Suppressor macrophage (primary cell): ENCODE measurements at places on chromosomes 2 and 18.
A peak's percentile ranks its signal among the peaks of the same experiment; 100 is the strongest.

- DNase-seq: no peak
These were observed 88.9 kb upstream of the RBBP8 start for GRCh38 chr18:22844190-22844589.

GRCh38 chr2:159026170-159026569 is 57.7 kb downstream of the TANC1 start:
- DNase-seq: peak; percentile 23

GRCh38 chr2:142290931-142291330 is 160.1 kb upstream of the LRP1B start:
- no peak for DNase-seq

GRCh38 chr2:16722677-16723076 is 57.0 kb upstream of the CYRIA start:
- DNase-seq: no peak

GRCh38 chr18:60892441-60892840 is 440.8 kb upstream of the CDH20 start:
- DNase-seq: no peak

- DNase-seq: no peak
These were observed 167.1 kb downstream of the RPRM start for GRCh38 chr2:153311432-153311831.

DNA sequence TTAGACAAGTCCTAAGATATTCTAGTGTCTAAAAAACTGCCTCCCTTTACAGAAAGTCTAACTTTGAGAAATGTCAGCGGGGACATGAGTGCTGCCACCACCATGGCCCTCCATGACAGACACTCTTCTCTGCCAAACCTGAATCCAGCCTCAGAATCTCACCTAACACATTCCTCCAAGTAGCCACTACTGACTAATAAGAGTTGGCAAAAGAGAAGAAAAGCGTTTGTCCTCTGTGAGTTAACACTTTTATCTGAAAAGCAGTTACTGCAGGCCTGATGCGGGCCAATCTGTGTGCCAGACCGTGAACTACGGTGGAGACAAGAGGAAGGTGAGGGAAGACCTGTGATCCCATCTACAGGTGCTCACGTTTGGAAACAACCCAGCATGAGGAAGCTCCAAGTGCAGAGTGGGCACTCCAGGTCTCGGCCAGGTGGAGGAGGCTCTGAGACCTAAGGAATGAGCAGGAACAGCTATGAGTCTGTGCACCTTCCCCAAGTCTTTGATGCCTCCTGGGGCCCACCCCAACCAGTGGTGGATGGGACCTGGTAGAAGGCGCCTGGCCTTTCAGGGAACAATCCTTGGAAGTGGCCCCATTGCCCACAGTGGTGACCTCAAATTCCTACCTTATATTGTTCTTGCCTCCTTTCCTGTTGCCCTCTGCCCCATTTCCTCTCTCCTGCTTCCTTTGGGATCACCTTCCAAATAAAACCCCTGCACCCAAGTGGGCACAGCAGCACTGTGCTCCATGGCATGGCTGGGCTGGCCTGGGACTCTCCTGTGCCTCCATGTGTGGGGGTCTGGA is 91.6 kb downstream of the BIN1 start:
- DNase-seq: no peak

GRCh38 chr2:24210106-24210455 is 35.2 kb downstream of the FAM228A start:
- no peak for DNase-seq

GRCh38 chr18:33369711-33370449 is 70.6 kb downstream of the CCDC178 start:
- no peak for DNase-seq

- no peak for DNase-seq
These were observed 86.7 kb upstream of the SLC39A10 start for GRCh38 chr2:195570329-195570728.

- DNase-seq: no peak
These were observed 104.7 kb upstream of the NABP1 start for GRCh38 chr2:191573216-191573615.

GRCh38 chr2:231684314-231685223 is 23.8 kb upstream of the PTMA start:
- DNase-seq: no peak

GRCh38 chr2:217398860-217399259 is 539.0 kb upstream of the TNP1 start:
- peak; percentile 75 for DNase-seq

DNA sequence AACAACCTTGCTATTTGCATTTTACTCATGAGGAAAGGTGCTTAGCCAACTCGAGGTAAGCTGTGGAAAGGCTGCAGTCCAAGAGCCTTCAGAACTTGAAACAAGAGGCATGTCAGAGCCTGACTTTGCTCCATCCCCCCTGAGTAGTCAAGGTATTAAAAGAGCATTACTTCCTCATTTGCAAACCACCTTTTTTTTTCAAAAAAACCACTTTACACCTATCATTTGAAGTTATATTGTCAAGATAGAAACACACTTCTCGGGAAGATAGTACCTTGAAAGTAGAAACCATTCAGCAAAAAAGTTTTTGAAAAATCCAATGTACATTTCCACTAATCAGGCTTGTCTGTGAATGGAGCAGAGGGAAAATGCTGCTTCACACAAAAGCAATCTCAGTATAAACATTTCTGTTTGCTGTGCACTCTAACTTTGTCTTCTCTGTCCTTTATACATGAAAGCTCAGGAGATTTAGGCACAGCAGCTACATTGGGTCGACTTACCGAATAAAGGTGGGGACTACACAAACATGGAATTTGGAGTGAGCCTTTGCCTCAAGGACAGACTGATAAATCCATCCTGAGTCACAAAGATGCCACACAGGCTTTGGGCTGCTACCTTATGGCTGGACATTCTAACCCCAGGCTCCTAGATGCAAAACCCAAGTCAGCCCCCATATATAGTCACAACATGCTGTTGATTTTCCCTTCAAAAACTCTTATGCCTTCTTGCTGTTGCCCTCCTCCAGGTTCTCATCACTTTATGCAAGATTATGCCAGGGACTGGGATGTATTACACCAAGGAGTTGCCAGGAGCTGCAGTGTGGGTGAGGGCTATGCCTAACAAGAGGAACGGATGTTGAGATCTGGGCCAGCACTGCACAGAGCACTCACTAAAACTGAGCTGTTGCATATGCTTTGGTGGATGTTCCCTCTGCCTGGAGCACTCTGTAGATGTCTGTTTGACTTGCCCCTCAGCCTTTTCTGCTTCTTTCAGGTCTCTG is 41.4 kb upstream of the EML4 start:
- peak; percentile 57 for DNase-seq

DNA sequence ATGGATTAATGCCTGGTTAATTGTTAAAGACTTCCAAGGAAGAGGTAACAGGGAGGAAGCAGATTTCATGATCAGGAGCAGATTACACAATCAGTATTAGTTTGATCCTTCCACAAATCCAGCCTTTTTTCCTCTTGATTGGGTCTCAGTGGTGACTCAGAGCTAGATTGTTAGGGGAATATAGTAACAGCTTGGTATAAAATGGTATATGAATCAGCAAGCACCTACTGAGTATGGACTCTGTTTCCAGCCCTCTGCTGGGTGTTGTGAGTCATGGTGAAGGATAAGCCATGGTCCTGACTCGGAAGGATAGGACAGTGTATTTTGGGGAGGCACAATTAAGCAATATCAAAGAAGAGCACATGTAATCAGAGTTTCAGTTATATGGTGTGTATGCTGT is 272.4 kb upstream of the DPP10 start:
- DNase-seq: no peak

DNA sequence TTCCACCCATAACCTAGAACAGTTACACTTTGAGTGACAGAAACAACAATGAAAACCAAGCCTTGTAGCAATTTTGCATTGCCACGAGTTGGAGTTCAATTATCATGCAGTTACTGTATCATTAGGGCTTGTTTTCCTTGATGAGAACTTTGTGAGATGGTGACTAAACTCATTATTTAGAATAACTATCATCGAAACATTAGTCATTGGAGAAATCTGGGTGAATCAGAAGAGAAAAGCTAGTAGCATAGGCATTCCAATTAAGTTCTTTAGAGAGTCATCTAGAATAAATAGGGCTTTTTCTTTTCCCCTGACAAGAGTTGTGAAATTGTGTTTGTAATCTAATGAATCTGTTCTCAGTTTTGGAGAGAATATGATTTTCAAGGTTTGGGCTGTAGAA is 122.8 kb upstream of the DOCK10 start:
- DNase-seq: no peak

DNA sequence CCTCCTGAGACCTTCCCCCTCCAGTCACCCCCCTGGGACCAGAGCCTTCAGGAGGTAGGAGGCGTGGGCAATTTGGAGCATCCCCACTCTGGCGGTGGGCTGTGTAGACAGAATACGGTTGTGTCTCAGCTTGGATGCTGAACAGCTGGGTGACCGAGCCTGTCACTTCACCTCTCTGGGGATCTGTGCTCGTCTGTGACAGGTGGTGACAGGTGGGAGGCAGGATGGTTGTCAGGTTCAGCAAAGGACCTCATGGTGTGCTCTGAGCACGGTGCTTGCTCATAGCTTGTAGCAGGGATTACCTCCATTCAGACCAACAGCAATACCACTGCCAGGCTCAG is 186.5 kb upstream of the HS6ST1 start:
- no peak for DNase-seq

DNA sequence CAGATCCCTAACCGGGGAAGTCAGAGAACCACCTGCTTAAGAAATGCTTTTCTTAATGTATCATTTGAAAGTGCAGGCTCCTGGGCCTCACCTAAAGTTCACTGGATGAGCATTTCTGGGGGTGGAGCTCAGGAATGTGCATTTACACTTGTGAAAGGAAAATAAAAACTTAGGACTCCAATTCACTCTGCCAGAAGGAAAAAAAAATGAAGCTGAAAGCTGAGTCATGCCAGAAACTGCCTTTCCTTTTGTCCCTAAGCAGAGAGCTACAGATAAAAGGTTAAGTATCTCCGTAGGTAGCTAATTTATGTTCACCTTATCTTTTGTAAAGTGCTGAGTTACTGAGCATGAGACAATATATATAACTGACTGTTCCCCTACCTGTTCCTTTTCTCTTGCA is 229.5 kb upstream of the MEX3C start:
- no peak for DNase-seq

DNA sequence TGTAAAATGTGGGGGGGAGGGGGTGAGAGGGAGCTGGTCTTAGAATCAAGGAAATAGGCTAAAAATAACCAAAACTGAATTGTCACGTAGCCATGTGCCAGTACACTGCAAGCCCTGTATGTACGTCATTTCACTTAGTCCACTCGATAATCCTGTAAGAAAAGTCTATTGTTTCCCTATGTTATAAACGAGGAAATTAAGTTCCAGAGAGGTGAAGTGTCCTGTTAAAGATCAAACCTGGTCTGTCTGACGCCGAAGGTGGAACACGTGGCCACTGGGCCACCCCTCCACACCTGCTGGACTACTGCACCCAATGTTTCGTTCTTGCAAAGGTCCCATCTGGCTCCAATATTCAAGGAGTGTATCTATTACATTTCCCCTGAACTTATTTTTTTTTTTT is 29.6 kb downstream of the TFCP2L1 start:
- no peak for DNase-seq

GRCh38 chr2:237614151-237614720 is 13.2 kb upstream of the LRRFIP1 start:
- no peak for DNase-seq

DNA sequence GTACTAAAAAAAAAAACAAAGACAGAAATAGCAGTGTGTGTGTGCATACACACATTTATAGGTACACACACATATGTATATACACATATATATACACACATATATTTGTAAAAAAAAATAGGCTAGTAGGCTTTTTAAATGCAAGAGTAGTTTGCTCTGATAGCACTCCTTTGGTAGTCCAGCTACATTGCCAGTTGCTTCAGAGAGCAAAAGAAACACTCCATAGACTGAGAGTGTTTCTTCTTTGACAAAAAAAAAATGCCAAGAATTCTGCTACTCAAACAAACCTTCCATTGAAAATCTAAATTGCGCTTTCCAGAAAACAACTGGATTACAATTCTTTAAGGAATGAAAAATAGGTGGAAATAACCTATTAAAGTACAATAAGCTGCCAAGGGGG is 365.9 kb upstream of the GALNT5 start:
- no peak for DNase-seq
